Activated CD4-positive, alpha-beta T cell treated with anti-CD3 and anti-CD28 coated beads, Interleukin-2, Interleukin-6, amounts not matched to agents 100 ng/mL and 50 ng/mL, durations not matched to agents 16 hours and 8 hours (primary cell): ENCODE measurements at places on chromosomes 6 and 20.

DNA sequence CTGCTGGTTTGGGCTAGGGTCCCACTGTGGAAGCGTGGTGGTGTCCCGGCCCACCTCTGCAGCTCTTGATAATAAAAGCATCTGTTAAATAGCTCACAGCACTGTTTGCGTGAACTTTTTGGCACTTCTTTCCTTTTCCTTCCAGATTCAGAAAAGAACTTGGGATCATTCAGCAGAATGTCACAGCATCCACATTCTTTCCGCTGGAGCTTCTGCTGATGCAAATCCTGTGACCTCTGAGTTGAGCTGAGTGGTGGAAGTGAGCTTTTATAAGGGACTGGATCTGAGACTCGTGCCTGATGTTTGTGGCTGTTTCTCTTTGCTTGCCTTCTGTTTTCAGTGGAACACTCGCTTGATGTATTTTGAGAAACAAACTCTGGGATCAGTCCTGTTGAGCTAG, 3.9 kb downstream of the OSBPL2 start:
- no peak for DNase-seq

GRCh38 chr6:38996676-38997075, 51.9 kb upstream of the GLP1R start:
- no peak for DNase-seq

GRCh38 chr6:147108259-147108910, 95.8 kb upstream of the STXBP5 start:
- no peak for DNase-seq

DNA sequence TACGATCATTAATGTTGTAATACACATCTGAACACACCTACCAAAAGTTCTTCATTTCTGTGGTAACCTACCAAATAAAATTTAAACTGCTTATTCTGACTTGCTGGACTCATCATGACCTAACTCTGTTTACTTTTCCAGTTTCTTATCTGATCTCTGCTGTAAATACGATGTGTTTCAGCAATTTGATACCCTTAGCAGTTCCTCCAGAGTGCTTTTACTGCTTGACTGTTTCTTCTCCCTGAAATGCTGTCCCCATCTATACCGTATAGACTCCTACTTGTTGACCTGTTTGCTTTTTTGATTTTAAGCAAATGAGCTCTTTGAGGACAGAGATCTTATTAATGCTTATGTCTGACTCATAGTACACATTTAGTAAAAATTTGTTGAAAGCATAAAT, 119.5 kb downstream of the SCAF8 start:
- no peak for DNase-seq

- DNase-seq = no peak
Measured at GRCh38 chr6:130779658-130780033, 47.6 kb upstream of the SMLR1 start.

DNA sequence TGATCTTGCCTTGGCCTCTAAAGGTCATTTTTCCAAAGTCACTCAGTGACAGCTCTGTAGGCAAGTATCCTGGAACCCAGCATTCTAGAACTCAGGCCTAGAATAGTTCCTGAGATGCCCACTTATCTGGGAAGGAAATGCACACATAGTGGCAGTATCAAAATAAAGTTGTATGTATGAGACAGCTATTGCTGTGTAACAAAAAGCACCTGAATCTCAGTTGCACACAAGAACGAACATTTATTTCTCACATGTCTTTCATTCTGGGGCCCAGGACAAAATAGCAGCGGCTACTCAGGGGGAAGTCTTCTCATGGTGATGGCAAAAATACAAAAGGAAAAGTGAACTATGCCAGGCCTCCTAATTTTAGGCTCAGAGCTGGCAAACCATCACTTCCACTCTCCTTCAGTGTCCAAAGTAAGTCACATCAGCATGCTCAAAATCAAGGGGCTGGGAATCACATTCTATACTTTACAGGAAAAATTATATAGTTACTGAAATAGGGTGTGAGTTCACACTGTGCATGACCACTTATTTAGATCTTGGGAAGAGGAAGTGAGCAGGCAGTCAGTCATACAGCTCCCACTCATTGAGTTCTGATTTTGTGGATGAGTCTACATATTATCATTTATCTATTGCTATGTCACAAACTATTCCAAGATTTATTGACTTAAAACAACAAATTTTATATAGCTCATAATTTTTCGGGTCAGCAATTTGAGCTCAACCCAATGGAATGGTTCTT, 133.7 kb upstream of the RIN2 start:
- no peak for DNase-seq

DNA sequence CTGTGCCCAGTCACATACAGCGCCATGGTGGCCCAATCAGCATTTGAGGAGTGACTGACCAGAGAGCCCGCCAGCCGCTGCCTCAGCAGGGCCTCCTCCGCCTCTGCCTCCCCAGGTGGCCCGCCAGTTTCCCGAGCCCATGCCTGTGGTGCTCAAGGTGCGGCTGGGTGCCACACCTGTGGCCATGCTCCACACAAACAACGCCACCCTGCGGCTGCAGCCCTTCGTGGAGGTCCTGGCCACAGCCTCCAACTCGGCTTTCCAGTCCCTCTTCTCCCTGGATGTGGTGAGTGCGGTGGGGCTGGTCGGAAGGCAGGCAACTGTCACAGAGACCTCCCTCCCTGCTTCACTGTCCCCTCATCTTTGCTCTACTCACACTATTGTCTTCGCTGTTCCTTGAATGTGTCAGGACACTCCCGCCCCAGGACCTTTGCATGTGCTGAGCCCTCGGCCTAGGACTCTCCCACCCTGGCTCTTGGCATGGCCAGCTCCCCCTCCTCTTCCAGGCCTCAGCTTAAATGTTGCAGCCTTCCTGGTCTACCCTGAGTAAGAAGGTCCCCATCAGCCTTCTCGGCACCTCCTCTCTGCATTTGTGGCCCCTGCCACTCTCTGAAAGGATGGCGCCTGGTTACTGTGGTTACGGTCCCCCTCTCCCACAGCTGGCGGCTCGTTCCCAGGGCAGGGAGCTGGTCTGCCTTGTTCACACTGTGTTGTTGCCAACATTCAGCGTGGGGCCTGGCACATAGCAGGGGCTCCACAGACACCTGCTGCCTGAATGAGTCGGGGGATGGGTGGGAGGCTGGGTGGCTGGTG, 11.8 kb upstream of the BPIFB6 start:
- no peak for DNase-seq

DNA sequence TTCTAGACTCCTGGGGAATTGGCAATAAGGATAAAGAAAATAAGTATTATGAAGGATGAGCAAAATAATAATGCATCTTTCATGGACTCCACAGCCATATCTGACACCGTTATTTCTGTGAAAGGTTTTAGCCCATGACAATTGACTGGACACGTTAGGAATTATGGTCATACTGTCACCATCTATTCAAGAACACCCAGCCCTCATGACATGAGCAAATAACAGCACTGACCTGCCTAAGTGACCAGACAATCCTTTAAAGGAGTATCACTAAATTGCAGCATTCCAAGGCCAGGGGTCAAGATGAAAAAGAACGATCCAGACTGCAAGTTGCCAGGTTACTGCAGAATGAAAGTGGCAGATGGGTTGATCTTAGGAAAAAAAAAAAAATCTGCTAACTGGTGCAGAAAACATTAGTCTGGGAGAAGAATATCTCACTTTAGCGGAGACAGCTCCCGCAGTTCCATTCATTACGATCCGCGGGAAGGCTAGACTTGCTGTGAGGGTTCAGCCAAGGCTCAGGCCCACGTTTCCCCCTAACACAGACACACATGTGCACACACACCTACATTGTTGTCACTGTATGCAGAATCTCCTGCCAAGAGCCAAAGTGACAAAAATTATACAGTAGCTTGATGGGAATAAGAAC, 237.7 kb upstream of the AGPAT4 start:
- DNase-seq = no peak

GRCh38 chr20:40497899-40498691, 190.9 kb downstream of the MAFB start:
- peak; percentile 17 for DNase-seq

DNA sequence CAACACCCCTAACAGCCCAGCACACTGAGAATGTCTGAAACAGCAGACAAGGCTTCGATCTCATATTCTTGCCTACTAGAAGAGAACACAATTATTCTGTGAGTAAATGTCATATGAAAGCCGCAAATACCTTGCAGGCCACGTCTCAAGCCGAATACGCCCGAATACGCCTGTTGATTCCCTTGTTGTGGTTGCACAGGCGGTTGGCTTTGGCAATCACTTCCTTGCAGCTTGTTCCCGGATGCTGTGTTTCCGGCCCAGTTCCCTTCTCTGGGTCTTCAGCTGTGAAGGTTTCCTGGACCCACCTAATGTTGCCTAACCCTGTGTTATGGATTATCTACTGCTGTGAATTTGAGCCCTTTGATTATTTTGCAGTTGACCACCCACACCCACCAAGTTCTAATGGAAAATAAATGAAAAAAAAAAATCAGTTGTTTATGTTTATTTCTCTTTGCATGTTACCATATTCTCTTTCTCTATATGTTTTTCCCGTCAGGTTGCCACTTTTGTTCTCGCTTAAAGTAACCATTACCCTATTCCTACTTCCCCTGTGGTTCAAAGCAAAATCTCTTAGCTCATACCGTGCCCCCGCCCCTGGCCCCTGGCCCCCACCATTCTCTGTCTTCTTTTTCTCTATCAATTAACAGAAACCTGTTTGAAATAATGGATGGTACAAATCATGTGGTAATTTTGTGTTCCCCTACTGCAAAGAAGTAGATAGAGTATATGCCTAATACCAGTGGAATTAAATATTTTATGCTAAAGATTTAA, 172.4 kb downstream of the ADGB start:
- peak; percentile 58 for DNase-seq

DNA sequence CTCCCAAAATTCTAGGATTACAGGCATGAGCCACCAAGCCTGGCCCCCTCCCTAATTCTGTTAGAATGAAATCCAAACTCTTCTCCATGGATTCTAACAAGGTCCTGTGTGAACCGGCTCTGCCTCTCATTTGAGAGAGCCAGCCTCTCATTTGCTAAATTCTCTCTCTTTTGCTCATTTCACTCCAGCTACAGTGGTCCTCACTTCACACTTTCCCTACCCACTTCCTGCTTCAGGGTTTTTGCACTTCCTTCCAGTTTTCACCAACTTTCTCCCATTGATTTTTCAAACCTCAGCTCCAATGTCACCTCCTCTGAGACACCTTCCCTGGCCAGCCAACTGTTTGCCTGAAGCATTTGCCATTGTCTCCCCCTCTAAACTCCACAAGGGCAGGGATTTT, 5.1 kb downstream of the COX4I2 start:
- peak; percentile 18 for DNase-seq
